ENCODE measurements at places on chromosomes 2 and 18.

- DNase-seq, result no peak
These were observed 351.9 kb upstream of the SMIM21 start for GRCh38 chr18:75779450-75779849.

DNA sequence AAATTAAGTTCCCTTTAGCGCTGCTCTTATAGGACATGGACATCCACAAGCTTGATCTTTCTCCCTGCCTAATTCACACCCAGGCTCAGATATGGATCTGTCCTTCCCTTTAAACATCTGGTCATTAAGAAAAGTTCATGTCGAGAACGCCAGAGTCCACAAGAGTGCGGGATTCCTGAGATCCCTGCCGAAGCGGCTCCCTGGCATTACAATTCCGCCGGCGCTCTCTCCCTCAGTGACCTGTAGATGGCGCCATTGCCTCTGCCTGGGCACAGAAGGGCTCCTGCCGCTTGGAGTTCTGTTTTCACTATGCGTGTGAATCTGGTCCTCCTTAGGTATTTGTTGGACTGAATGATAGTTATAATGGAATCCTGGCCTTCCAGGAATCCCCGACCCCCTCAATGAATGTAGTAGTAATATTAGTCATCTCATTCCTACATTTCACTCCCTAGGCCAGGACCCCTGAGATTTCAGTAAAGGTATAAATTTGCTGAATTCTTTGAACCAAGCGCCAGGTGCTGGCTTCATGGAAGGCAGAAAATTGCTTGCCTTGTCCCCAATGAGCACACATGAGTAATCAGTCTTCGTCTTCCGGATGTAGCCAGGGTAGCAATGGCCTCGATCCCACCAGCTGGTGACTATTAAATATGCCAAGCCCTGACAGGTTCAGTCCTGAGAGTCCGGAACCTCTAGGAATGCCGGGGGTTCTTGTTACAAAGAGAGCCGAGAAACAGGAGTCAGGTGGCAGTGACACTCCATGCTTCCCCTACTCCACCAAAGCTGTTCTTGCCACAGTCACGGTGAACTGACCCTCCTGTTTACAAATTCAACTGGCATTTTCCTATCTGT is 26.4 kb upstream of the CD207 start:
- peak; percentile 60 for DNase-seq

DNA sequence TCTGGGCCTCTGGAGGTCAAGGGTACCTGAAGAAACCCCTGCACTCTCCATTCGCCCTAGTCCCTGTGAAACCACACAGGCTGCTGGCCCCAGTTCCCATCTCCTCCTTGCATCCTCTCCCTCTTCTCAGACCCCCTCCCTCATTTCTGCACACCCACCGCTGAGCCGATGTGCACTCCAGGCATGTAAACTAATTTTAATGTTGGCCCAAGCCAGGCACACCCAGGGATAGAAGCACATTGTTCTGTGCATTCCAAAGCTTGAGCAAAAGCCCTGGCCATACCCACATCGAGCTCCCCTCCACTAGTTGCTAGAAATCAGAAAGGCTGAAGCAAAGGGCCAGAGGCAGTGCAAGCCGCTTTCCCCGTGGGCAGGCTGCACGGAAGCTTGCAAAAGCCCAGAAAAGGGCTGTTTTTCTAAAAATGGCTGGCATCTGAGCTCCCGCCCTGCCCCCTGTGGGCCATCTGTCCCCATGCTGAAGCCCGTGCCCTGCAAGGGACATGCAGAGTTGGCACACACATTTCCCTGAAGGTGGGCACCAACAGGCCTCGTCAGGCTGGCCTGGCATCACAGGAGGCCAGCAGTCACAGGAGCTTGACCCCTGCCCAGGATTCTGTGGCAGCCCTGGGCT is 181.6 kb downstream of the SMAD7 start:
- no peak for DNase-seq

- DNase-seq, result no peak
These were observed 135.6 kb downstream of the GALNT14 start for GRCh38 chr2:31002537-31003150.

DNA sequence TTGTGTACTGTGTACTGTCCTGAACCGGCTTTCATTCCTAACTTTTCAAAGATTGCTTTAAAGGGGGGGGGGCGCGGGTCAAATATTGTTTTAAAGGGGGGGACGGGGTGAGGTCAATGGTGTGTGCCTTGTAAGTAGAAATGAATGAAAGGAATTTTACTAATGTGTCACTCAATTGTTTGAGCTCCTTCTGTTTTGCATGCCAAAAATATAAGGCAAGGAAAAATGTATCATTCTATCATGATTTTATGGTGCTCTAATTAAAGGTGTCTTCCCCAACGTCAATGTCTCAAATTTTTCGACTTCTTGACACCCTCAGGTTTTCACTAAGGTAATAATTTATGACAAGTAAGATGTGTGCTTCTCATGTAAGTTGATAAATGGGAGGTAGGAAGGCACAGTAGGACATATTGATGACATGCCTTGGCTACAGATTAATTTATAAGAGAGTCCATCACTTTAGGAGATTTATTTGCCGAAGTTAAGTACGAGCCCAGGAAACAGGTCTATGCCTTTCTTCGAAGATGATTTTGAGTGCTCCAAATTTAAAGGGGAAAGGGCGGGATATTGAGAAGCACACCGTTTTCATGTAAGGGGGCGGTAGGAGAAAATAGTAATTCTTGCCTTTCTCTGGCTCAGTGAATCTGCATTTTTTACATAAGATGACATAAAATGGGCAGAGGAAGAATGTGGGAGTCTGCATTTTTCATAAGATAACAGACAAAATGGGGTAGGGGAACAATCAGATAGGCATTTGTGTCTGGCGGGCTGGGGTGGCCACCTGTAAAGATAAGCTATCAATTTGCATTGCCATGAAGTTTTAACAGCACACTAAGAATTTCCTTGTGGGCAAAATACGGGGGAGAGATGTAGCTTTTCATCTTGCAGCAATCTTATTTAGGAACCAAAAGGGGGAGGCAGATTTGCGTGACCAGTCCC is 1.2 kb upstream of the TRAPPC8 start:
- no peak for DNase-seq

DNA sequence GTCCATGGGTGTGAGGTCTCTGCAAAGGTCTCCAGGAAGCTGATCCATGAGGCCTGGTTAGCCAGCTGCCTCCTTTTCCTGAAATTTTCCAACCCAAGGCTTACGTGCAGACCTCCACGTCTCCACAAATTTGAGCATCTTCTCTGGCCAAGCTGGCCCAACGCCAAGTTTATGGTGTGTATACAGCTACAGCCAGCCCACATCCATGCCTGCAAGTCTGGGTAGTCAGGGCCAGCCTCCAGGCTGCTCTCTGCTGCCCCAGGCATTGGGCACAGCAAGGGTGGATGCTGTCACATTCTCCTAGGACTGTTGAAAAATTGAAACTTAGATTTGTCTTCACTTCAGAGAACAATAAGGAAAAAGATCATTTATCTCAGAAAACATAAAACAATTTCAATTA is 525.5 kb upstream of the CHAC2 start:
- no peak for DNase-seq

GRCh38 chr2:161426455-161426921 is 10.4 kb downstream of the TBR1 start:
- no peak for DNase-seq

GRCh38 chr18:25883091-25883490 is 207.3 kb downstream of the SS18 start:
- no peak for DNase-seq

DNA sequence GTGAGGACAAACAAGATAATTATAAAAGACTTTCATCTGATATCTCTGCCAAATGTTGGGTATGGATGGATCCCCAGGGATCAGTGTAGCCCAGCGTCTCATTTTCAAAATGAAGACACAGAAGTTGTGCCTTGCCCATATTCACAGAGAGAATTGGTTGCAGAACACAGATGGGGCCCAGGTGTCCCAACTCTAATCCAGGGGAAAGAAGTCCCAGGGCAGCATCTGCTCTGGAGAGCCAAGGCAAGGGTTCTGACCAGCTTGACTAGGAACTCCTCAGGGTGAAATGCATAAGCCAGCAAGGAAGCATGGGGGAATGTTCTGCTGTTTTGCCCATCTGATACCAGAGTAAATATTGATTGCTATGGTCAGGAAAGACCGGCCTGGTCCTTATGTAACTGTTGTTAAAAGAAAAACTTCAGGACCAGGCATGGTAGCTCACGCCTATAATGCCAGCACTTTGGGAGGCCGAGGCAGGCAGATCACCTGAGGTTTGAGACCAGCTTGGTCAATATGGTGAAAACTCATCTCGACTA is 68.7 kb upstream of the CABLES1 start:
- DNase-seq, result no peak

DNA sequence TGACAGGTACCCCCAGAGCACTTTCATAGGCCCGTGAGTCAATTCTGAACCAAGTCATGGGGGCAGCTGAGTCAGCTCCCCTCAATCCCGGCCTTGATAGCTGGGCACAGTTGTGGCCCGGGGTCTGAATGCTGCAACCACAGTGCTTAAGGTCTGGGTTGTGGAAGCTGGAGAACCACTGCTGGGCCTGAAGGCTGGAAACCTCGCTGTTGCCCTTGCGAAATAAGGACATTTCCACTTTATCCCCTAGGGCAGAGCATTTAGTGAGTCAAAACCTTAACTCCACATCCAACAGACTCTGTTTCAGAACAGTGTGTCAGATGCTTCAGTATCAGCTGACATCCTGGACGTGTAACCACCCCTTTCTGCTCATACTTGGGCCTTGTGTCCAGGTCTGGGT is 58.6 kb downstream of the SP110 start:
- no peak for DNase-seq

DNA sequence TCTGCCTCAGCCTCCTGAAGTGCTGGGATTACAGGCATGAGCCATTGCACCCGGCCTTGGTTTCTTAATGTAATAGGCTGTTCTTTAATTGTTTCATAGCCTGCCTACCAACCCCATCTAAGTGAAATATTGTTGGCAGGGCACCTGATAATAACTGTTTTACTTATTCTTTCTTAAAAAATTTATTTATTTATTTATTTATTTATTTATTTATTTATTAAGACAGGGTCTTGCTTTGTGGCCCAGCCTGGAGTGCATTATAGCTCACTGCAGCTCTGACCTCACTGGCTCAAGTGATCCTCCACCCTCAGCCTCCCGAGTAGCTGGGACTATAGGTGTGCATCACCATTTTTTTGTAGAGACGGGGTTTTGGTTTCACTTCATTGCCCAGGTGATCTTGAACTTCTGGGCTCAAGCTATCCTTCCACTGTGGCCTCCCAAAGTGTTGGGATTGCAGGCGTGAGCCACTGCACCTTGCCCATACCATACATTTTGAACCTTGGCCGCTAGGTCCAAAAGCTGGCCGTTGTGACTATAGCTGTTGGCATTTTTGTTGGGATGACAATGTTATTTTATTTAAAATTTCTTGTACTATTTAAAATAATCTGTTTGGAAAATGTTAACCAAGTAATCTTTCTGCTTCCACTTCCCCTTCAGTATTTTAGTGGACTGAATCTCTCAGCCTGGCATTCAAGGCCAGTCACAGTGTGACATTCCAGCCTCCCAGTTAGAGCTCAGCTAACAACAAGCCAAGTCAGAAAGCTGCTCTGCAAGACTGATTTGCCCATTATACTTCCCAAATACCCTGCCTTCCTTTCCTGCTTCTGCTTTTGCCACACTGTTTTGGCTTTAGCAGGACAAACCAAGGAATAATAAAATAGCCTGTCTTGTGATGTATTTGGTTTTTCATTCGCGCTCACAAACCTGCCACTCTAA is 52.4 kb downstream of the BABAM2 start:
- DNase-seq, result no peak

DNA sequence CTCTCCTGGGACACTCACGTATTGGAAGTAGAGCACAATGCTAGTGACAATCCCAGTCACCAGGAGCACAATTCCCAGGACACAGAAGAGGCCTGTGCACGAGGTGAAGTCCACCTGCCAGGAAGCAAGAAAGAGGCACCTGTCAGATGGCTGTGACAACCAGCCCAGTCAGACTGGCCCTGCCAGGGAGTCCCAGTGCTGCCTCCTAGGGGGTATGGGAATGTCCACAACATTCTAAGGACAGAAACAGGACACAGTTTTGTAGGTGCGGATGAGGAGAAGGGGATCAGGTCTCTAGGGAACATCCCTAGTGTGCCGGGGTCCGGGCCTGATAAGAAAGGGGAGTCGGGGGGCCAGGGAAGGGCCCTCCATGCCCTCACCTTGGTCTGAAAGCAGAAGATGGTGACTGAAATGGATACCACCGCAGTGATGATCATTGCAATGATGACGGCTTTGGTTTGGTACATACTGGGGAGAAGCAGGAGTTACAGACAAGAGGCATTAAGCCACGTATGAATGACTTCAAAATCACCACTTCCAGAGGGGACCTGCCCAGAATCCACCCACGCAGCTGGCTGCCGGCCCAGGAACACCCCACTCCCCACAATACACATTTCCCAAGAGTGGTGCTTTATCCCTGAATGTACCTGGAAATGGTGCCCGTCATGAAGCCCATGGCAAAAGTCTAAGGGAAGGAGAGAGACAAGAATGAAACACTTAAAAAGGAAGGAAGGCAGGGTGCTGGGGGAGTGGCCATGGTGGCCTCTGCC is 6.9 kb downstream of the PNKD start:
- DNase-seq, result no peak

- DNase-seq, result no peak
These were observed 40.8 kb downstream of the KCMF1 start for GRCh38 chr2:85011747-85012146.

DNA sequence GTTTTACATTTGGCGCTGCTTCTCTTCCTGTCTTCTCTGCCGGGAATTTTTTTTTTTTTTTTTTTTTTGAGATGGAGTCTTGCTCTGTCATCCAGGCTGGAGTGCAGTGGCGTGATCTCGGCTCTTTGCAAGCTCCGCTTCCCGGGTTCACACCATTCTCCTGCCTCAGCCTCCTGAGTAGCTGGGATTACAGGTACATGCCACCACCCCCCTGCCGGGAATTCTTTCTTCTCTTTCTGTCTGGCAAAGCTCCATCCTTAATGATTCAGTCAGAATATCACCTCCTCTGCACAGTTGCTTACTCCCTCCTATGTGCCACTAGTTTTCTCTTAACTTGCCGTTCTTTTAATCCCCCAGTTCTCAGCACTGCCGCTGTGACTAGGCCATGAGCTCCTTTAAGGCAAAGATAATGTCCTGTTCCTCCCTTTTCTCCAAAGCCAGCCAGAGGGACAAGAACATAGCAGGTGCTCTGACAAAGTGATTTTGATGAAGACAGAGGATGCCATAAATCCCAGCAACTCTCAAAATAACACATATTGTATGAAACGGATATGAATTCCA is 112.1 kb upstream of the LRATD1 start:
- DNase-seq, result no peak

- DNase-seq, result no peak
These were observed 72.7 kb downstream of the FBXO15 start for GRCh38 chr18:74074668-74075564.

DNA sequence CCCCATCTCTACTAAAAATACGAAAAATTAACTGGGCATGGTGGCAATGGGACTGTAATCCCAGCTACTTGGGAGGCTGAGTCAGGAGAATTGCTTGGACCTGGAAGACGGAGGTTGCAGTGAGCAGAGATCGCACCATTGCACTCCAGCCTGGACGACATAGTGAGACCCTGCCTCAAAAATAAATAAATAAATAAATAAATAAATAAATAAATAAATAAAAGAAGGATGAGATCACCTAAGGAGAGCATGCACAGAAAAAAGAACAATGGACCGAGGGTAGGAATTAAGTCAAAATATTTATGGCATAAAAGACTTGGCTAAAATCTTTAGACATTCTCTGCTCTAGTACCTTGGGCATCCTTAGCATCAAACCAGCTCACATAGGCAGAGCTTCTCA is 8.9 kb upstream of the RBMS1 start:
- DNase-seq, result no peak

Measured in left renal pelvis (tissue), 4 donors.